ENCODE measurements at places on chromosomes 7 and 10. TPM values are rescaled to one million over a fixed set of nuclear protein-coding genes. Genes with fewer than 3 reads are reported as not detected.

The FGFBP3 gene
- 2.7 TPM for total RNA-seq

The DLX5 gene
- not detected for total RNA-seq

The NPFFR1 gene
- not detected for total RNA-seq

The ICA1 gene
- 0.90 TPM for total RNA-seq

The CAV1 gene
- total RNA-seq: 487 TPM

The NFE2L3 gene
- total RNA-seq: 8.6 TPM

The RADIL gene
- total RNA-seq: 2.8 TPM

The CALML3 gene
- not detected for total RNA-seq

The BTBD16 gene
- 0.82 TPM for total RNA-seq

The LOXL4 gene
- total RNA-seq: 1.3 TPM

The ZNF746 gene
- 17.7 TPM for total RNA-seq

The PIP gene
- 0.18 TPM for total RNA-seq

The WNT16 gene
- not detected for total RNA-seq

The NDUFB8 gene
- 300 TPM for total RNA-seq

The AOC1 gene
- not detected for total RNA-seq

The HYAL4 gene
- not detected for total RNA-seq

The LIPN gene
- total RNA-seq: not detected

The LRRC18 gene
- not detected for total RNA-seq

The TNKS2 gene
- total RNA-seq: 15.4 TPM

The GPNMB gene
- 2.7 TPM for total RNA-seq

The FIS1 gene
- 143 TPM for total RNA-seq

The ZCCHC24 gene
- 4.6 TPM for total RNA-seq

The UCMA gene
- total RNA-seq: not detected

The CC2D2B gene
- total RNA-seq: 0.13 TPM
